ENCODE measurements at places on chromosomes 12 and 14.

DNA sequence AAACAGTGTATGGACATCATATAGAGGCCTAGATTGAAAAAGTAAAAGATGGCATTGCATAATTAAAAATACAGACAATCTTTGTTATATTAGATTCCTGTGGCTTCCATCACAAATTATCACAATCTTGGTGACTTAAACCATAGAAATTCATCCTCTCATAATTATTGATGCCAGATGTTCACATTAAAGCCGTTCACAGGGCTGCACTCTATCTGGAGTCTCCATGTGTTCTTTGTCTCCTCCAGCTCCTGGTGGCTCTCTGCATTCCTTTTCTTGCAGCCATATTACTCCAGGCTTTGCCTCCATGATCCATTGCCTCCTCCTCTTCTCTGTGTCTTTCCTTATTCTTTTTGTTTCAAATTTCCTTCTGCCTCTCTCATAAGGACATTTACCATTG lies 875.7 kb upstream of the USP15 start:
- DNase-seq: no peak

DNA sequence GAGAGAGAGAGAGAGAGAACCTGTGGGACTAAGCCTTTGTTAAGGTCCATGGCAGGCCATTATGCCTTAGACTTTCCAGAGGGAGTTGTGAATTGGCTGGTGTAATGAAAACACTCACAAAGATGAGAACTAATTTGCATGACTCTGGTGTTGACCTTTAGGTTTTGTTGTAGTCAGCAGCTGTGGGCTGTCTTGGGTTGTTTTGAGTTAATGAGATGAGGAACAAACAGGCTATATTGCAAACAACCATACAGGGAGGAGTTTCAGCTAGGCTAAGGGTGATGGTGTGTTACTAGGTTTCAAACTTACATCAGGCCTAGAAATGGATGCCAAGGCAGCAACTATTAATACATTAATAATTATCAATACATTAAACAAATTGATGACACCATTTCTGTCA lies 26.3 kb downstream of the ATXN7L3B start:
- no peak for DNase-seq

GRCh38 chr12:13183620-13184019 lies 12.9 kb upstream of the EMP1 start:
- no peak for DNase-seq

DNA sequence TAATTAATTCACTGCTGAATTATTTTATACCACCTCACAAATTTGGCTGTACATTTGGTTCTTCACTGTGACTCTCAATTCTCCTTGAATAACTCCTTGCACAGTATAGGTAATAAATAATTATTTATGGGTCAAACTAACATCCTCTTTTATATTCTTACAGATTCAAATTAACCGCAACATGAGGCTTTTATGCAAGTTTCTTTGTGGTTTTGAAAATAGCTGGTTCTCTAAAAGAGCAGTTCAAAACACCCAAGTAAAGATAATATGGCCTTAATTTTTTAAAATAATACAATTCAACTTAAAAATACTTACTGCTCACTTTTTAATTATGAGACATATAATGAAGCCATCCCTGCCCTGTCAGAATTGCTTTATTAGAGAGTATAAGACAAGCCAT lies 12.9 kb upstream of the TRIM9 start:
- no peak for DNase-seq

DNA sequence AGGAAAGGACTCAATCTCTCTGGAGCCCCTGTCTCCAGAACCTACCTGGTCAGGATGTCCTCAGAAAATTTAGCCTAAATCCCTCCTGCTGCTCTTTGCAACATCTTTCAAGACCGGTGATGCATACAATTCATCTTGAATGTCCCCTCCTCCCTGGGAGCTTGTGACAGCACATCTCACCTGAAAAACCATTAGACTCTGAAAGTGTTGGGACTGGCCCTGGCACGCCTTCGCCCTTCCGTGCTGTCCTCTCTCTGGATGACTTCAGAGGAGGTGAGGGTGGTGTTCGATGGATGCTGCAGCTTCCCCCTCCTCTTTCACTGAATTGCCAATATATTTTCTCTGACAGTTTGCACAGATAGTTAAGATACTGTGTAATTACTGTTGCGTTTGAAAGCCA lies 90.9 kb upstream of the CISTR start:
- DNase-seq: no peak

GRCh38 chr12:71840231-71840847 lies 780 bp downstream of the TBC1D15 start:
- peak; percentile 25 for DNase-seq

DNA sequence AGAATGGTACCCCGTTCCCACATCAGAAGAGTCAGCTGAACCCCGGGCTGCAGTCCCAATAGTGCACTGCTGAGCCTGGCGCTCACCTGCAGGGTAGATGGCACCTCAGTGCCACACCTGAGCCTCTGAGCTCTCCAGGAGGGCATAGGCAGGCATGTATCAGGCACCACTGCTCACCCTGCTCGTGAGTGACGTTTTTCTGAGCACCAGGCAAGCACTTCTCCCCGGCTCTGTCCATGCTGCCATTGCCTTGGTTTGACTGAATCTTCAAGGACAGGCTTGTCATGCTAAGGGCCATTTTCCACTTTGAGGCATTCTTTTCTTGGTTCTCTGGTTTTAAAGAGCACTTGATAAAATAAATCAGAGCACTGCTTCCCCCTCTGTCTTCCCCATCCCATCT lies 161.6 kb upstream of the PRMT8 start:
- DNase-seq: no peak

DNA sequence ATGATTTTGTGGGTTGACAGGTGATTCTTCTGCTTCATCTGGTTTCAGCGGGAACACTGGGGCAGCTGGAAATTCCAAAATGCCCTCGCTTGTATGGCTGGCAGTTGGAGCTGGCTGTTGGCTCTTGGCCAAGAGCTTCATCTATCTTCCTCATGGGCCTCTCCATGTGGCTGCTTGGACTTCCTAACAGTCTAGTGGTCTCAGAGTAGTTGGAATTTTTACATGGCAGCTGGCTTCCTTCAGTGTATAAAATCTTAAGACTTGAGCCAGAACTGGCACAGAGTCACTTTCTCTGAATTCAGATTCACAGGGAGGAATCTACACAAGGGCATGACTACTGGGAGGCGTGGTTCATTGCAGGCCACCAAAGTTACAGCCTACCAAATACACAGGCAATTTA lies 204.9 kb upstream of the RMST start:
- no peak for DNase-seq

DNA sequence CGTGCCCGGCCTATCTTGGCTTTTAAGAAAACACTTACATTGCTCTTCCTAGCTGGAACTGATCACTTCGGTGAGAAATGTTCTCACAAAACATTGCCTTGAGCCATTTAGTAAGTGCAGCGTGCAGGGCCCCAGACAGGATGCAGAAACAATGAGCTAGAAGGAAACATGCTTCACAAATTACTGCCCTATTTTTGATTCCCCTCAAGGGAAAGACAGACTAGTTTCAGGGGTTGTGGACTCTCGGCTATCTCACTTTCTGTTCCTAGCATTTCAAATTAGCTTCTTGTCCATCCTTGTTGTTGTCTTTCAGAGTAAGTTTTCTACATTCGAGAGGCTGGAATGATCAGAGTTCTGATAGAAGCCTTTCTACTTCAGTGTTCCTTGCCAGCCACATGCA lies 21.6 kb downstream of the TGFB3 start:
- DNase-seq: no peak

GRCh38 chr12:111842556-111843396 lies 748 bp downstream of the MAPKAPK5 start:
- DNase-seq: no peak

- DNase-seq: no peak
Observed at GRCh38 chr12:14902465-14902864, 16.8 kb upstream of the MGP start.

DNA sequence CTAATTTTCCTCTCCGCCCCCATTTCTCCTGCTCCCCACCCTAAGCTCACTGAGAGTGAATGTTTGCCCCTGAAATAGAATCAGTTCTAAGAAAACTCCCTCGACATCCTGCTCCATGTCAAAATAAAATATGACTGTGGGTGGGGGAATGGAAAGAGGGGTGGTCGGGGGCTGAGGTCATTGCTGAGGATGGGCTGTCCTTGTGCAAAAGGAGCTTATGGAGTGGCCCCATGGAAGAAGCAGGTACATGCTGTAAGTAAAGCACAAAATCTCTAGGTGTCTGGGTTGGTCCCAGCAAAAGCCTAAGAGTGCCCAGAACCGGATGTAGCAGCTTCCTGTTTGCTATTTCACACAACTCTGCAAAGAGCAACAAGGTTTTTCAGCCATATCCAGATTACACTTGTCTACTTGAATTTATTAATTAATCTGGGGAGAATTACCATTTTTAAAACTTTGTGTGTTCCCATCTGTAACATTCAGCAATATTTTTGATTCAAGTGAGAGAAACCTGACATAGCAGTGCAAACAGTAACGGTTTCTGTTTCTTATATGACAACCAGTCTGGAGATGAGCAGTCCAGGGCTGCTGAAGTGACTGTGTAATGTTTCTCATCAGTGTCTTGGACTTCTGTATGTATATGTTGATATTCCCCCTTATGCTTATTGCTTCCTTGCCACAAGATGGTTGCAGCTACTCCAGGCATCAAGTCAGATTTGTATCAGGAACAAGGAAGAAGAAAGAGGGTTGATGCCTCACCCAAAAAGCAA lies 40.4 kb upstream of the GZMB start:
- DNase-seq: no peak

GRCh38 chr12:94157981-94158411 lies 9.6 kb downstream of the PLXNC1 start:
- DNase-seq: no peak

DNA sequence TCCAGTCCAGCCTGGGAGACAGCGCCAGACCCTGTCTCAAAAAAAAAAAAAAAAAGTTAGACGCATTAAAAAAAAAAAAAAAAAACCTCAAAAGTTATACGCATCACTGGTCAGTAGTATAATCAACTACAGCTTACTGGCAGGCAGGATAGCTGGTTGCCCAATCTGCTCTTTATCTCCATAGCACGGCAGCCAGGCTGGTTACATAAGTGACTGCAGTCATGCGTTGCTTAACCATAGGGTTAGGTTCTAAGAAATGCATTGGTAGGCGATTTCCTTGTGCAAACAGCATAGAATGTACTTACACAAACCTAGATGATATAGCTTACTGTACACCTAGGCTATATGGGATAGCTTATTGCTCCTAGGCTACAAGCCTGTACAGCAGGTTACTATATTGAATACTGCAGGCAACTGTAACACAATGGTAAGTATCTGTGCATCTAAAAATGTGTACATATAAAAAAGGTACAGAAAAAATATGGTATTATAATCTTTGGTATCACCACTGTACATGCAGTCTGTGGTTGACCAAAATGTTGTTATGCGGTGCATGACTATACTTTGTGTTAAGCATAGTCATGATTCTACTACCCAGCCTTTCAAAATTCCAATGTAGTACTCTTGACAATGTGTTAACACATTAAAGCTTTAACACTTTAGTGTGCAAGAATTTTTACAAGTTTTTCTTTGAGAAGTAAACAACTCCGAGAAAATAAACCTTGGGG lies 8.1 kb downstream of the L2HGDH start:
- DNase-seq: peak; percentile 79

GRCh38 chr12:57591782-57592325 lies 862 bp downstream of the PIP4K2C start:
- no peak for DNase-seq

DNA sequence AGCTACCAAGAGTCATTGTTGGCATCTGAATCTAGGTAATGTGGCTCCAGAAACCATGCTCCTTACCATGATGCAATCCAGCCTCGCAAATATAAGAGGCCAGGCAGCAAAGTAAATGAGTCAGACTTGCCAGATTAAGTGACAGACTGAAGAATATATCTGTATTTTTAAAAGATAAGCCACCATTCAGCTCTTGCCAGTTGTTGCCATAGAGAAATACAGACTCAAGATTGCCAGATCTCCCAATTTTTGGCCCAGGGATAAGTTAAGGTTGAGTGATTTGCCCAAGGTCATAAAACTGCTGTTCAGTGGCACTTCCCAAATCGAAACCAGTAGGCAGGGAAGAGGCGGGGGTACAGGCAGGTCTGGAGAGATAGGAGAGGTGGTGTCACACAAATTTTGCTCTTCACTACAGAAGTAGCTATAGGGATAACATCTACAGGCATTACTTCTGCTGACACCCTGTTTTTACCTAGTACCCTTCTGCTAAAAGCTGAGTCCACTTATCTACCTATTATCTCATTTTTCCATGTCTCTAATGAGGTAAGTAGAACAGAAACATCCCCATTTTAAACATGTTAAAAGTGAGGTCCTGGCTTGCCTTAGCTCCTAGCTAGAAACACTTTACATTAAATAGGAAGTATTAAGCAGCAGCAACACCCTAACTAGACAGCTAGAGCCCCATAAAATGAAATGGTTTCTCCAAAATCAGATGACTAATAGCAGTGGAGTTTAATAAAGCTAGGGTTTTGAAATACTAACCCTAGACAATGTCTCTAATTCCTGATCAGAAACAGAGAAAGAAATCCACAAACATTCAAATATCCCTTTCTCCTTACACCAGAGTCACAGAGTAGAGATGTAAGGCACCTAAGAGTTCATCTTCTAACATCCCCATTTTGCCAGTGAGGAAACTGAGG lies 19.5 kb downstream of the DCAF5 start:
- DNase-seq: peak; percentile 70

DNA sequence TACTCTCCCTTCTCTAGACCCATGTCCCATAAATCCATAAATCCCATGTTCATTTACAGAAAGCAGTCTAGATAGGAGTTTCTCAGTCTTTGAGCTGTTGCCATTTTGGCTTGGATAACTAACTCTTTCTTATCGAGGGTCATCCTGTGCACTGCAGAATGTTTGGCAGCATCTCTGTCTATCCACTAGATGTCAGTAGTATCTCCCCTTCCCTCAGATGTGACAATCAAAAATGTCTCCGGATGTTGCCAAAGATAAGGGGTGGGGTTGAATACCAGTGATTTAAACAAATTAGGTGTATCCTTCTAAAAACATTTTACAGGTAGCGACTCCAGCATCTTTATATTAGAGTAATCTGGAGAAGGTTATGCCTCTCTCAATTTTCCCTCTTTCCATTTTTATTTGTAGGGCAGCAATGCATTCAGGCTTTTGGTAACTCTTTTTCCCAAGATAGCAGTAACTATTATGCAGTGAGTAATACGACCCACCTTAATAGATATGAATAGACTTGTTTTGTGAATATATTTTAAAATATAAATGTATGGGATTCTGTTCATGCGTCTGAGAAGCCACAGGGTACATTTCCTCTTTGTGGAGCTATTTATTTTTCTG lies 100.7 kb downstream of the LRRK2 start:
- no peak for DNase-seq
